LHCN-M2 (cell line): ENCODE measurements at places on chromosomes 2 and 18. TPM values are rescaled to one million over a fixed set of nuclear protein-coding genes. Genes with fewer than 3 reads are reported as not detected.

TLX2 gene
- 0.46 and 1.1 TPM in 2 replicates for total RNA-seq

DCDC2C gene
- total RNA-seq, result not detected in 2 replicates

AOX1 gene
- total RNA-seq, result 41.5 and 43.0 TPM in 2 replicates

RNF125 gene
- total RNA-seq, result 0.06 TPM in 1 of 2 replicates, not detected in the other

GALNT14 gene
- total RNA-seq, result not detected in 2 replicates

ATOH8 gene
- 129 and 179 TPM in 2 replicates for total RNA-seq

ZBTB14 gene
- total RNA-seq, result 11.7 and 12.2 TPM in 2 replicates

SMCHD1 gene
- 39.7 and 48.0 TPM in 2 replicates for total RNA-seq

FBXO41 gene
- total RNA-seq, result 4.0 and 4.8 TPM in 2 replicates

RBBP8 gene
- 49.6 and 63.9 TPM in 2 replicates for total RNA-seq

C18orf54 gene
- total RNA-seq, result 7.6 and 11.1 TPM in 2 replicates

LYPD6 gene
- 14.0 and 16.6 TPM in 2 replicates for total RNA-seq

IL1R1 gene
- total RNA-seq, result 39.0 and 42.7 TPM in 2 replicates

MYOM1 gene
- under 0.01 and 0.06 TPM in 2 replicates for total RNA-seq

KRTCAP3 gene
- 0.46 TPM in 1 of 2 replicates, not detected in the other for total RNA-seq

MGAT4A gene
- 0.17 TPM in 1 of 2 replicates, not detected in the other for total RNA-seq

AQP12B gene
- total RNA-seq, result not detected in 2 replicates

TMEM200C gene
- not detected in 2 replicates for total RNA-seq

KCNK3 gene
- total RNA-seq, result 0.32 TPM in 1 of 2 replicates, not detected in the other

TMEM150A gene
- total RNA-seq, result 18.9 and 24.4 TPM in 2 replicates

UPP2 gene
- total RNA-seq, result not detected in 2 replicates

RANBP2 gene
- 65.9 and 72.3 TPM in 2 replicates for total RNA-seq

ALPP gene
- total RNA-seq, result not detected in 2 replicates

LYG1 gene
- 0.26 and 0.86 TPM in 2 replicates for total RNA-seq

MRPL44 gene
- 36.2 and 38.3 TPM in 2 replicates for total RNA-seq

SNED1 gene
- total RNA-seq, result 35.5 and 53.1 TPM in 2 replicates

CDH20 gene
- total RNA-seq, result not detected in 2 replicates

SKA1 gene
- total RNA-seq, result 44.1 and 47.3 TPM in 2 replicates

CPLX4 gene
- not detected in 2 replicates for total RNA-seq

GPR35 gene
- total RNA-seq, result 0.11 and 1.0 TPM in 2 replicates

FAP gene
- total RNA-seq, result 102 and 115 TPM in 2 replicates

ITGA4 gene
- 18.9 and 19.2 TPM in 2 replicates for total RNA-seq

C1QL2 gene
- total RNA-seq, result not detected in 2 replicates

SP110 gene
- total RNA-seq, result 12.6 and 20.8 TPM in 2 replicates

IL1R2 gene
- total RNA-seq, result 0.26 TPM in 1 of 2 replicates, not detected in the other

TBR1 gene
- not detected in 2 replicates for total RNA-seq

TNP1 gene
- not detected in 2 replicates for total RNA-seq

MDH1B gene
- total RNA-seq, result 0.86 and 2.5 TPM in 2 replicates

WNT6 gene
- 0.23 TPM in 1 of 2 replicates, not detected in the other for total RNA-seq

DYNAP gene
- total RNA-seq, result not detected in 2 replicates

LONRF2 gene
- not detected in 2 replicates for total RNA-seq

VWC2L gene
- under 0.01 TPM in 1 of 2 replicates, not detected in the other for total RNA-seq

FRZB gene
- 0.92 and 1.1 TPM in 2 replicates for total RNA-seq

RUFY4 gene
- total RNA-seq, result not detected in 2 replicates

IL1RL2 gene
- total RNA-seq, result 0.57 and 1.2 TPM in 2 replicates

LIMS4 gene
- total RNA-seq, result 16.4 and 25.9 TPM in 2 replicates

TFCP2L1 gene
- total RNA-seq, result 0.06 TPM in 1 of 2 replicates, not detected in the other

CD28 gene
- 0.52 and 0.64 TPM in 2 replicates for total RNA-seq

CIAO1 gene
- total RNA-seq, result 110 and 112 TPM in 2 replicates

LYG2 gene
- not detected in 2 replicates for total RNA-seq

PSMA8 gene
- total RNA-seq, result not detected in 2 replicates

SCYGR5 gene
- total RNA-seq, result not detected in 2 replicates

UGT1A6 gene
- total RNA-seq, result not detected in 2 replicates

TEKT4 gene
- not detected in 2 replicates for total RNA-seq

MYL1 gene
- 0.34 TPM in 1 of 2 replicates, not detected in the other for total RNA-seq

CXCR1 gene
- total RNA-seq, result not detected in 2 replicates

NTSR2 gene
- not detected in 2 replicates for total RNA-seq
